DMS79 treated with DMSO at 0.1 percent for 48 hours (cell line): ENCODE measurements at places on chromosomes 1 and 21.

- no peak for DNase-seq
These were observed 25.3 kb upstream of the EFHD2 start for GRCh38 chr1:15384301-15384901.

DNA sequence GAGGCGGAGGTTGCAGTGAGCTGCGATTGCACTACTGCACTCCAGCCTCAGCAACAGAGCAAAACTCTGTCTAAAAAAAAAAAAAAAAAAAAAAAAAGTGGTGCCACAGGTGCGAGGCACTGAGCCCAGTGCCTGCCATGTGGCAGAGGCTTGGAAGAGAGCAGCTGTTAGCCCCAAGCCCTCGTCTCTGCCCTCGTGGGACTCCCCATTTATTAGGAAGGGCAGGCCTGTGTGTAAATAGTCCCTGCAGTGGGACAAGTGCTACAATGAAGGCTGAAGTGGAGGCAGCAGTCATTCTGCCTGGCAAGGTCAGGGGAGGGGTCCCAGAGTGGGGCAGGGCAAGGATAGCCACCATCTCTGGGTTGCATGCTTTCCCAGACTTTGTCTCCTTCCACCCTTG is 6.5 kb downstream of the RPS6KA1 start:
- DNase-seq = peak; percentile 3

DNA sequence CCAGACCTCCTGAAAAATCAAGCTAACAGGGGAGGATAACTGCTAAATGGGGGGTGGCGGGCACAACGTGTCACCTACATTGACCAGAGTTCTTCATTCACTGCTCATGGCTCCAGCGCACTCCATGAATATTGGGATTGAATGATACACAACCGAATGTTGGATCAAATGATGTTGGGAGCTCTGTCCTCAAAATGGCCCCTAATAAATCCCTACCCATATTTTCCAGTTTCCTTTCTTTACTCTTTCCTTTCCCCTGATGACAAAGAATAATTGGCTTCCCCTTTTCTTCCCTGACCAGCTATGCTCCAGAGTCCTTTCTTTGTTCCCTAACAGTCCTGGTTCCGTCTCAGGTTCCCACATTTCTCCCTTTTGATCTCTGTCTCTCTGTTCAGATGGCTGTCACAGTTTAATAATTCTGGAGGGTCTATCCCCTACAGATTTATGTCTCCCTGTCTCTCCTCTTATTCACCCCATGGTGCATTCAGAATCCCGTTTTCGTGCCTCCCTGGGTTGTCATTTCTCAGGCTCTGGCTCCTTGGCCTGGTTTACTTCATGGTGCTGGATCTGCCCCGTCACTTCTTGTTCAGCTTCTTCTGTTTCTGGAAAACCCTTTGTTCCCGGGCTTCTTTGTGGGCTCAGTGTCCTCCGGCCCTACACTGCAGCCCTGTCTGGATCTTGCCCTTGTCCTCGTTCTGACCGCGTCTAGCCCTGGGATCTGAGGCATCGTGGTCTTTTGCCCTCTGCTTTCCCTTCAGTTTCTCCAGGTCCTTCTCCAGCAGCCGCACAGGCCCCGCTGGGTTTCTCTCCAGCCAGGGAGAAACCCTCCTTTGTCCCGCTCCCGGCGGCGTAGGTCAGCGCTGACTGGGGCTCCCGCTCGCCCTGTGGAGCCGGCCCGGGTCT is 78.3 kb downstream of the NDUFS5 start:
- no peak for DNase-seq

GRCh38 chr1:117120774-117121588 is 568 bp downstream of the TRIM45 start:
- no peak for DNase-seq

GRCh38 chr1:164801791-164802502 is 243.0 kb downstream of the PBX1 start:
- DNase-seq = no peak

- DNase-seq = peak; percentile 73
These were observed 216.1 kb upstream of the TMEM51 start for GRCh38 chr1:14937288-14937949.

DNA sequence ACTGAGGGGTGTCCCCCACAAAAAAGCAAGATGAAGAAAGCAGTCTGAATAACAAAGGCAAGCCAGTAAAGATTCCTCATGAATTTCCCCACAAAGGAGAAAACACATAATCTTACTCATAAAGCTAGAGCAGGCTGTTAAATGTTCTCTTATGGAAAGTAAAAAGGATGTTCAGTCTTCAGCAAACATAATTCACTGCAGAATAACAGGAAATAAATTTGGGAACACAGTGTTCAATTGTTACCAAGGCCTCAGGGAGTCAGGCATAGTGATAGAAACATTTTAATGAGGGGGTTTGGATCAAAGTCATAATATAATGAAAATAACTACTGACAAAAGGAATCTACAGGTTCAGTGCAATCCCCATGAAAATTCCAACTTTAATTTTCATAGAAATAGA is 297.6 kb downstream of the DPYD start:
- DNase-seq = no peak

DNA sequence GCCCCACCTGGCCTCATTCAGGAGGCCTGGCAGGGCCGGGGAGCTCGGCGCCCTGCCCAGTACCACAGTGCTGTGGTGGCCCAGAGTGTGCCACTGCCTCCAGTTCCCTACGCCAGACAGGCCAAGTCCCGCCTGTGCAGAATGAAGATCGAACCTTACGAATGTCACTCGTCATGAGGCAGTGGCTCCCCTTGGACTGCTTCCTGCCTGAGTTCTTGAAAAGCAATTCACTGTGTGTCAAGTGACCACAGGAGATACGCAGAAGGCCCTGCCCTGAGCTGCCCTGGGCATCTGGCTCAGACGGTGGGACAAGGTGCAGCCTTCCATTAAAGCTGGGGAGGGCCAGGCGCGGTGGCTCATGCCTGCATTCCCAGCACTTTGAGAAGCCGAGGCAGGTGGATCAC is 49.6 kb upstream of the LRP8 start:
- no peak for DNase-seq

DNA sequence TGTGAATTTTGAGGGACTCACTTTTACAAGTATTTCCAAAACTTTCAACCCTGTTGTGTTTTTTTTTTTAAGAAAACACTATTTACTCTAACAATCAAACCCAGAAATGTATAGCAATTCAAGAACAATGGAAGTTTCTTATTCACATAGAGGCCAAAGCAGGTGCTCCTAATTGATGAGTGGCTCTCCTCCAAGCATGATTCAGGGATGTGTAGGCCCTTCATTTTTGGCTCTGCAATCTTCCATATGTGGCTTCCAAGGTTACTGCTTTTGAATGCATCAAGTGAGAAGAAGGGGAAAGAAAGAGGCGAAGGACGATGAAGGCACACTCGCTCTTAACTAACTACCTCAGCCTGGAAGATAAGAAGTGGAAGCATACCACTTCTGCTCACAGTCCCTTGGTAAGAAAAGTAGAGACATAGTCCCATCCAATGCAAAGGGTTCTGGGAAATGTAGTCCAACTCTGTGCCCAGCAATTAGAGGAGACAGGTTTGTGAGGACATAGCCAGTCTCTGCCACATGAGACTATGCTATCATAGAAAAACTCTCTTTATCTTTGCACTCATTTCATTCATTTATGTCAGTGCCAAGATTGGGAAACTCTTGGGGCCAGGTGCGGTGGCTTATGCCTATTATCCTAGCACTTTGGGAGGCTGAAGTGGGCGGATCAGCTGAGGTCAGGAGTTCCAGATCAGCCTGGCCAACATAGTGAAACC is 46.0 kb downstream of the OPTC start:
- no peak for DNase-seq

- DNase-seq = no peak
These were observed 55.0 kb downstream of the TRABD2B start for GRCh38 chr1:47942240-47942629.

DNA sequence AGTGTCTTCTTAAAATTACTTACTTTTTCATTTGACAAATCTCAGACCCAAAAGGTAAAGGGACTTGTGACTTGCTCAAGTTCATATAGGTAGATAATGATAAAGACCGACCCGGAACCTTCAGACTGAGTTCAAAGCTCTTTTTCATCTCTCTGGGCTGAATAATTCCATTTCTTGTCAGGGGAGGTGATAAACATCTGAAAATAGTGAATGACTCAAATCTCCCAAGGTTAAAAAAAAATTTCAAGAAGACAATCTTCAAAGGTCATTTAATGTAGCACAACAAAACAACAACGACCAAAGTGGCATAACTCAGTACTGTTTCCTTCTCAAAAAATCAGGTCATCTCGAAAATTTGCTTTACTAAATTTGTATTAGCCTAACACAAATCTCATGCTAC is 20.6 kb downstream of the LUZP1 start:
- DNase-seq = no peak

GRCh38 chr21:40547906-40548513 is 298.9 kb downstream of the DSCAM start:
- DNase-seq = peak; percentile 38

DNA sequence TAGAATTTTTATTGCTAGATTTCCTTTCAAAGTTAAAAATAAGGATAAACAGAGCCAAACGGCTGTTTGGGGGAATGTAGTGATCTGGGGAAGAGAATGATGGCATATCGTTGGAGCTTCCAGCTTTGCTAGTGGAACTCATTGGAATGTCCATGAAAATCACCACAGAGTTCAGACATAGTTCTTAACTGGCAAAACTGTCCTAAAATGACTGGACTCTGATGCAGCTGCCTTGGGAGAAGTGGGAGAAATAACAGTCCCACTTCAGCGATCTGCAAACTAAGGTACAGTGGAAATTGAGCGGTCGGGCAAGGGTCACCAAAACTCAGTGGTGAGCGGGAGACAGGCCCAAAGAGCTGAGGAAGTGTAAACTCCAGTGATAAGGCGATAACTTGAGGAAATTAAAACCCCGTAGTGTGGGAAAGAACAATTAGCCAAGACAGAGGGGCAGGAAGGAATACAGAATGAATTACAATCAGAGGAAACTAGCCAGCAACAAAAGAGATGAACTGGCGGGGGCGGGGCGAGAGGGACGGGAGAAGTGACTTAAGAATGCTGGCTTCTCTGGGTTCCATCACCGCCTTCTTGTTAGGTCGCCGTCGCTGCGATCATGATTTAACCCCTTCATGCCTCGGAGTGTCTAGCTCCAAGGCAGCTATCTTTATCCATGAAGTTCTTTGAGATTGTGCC is 89.8 kb upstream of the ARHGAP29 start:
- no peak for DNase-seq

- DNase-seq = peak; percentile 88
These were observed at the start of gene CCDC24 for GRCh38 chr1:43991476-43992231. Gene CCDC24, plus strand, starts transcription at chr1:43991599. Its CDS starts 280 bp downstream, at chr1:43991879.
